ENCODE measurements at places on chromosomes 5 and 9.

DNA sequence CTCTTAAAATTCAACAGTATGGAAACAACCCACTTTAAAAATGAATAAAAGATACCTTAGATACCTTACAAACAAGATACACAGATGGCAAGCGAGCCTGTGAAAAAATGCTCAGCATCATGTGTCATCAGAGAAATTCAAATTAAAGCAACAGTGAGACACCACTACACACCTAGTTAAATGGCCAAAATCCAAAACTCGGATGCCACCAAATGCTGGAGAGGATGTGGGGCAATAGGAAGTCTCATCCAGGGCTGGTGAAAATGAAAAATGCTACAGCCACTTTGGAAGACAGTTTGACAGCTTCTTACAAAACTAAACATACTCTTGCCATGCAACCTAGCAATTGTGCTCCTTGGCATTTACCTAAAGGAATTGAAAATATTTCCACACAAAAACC lies 17.9 kb downstream of the DUSP1 start:
- no peak for DNase-seq

- no peak for DNase-seq
Observed at GRCh38 chr5:17192191-17192590, 25.2 kb upstream of the BASP1 start.

- DNase-seq, result no peak
Observed at GRCh38 chr5:32651638-32652037, 59.5 kb upstream of the NPR3 start.

GRCh38 chr5:74767579-74767913 lies 497 bp downstream of the NSA2 start:
- DNase-seq, result peak; percentile 10

DNA sequence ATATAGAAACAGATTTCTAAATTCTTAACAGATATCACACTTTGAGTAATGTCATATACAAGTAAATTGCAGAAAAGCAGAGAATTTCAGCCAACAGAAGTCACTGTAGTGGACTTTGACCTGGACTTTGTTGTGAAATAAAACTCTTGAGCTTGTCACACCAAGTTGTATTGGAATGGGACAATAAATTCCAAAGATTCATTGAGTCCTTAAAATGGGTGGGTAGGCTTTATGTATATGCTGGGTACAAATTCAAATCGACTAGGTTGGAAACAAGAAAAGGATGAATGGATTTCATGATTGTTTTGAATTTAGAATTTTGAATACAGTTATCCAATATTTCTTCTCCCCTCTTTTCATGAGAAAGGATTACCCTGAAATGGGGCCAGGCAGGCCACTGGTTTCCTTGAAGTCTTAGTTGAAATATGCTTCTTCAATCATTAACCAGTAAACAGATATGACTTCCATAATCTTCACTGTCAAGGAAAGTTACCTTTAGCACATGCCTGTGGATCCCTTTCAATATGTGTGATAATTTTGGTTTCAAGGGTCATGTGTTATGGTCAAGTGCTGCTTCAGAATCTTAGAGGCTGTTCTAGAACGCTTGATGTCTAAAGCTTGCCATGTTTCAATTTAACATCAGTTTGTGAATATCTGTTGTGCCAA lies 25.7 kb downstream of the PIP5K1B start:
- DNase-seq, result no peak

GRCh38 chr9:78365748-78366697 lies 69.1 kb downstream of the PSAT1 start:
- no peak for DNase-seq

GRCh38 chr9:33446946-33447798 lies at the start of gene AQP3:
TSS of gene AQP3 (minus strand) at chr9:33447593. CDS start at chr9:33447530, 63 bp downstream.
- no peak for DNase-seq

GRCh38 chr9:137972355-137972987 lies 94.9 kb downstream of the CACNA1B start:
- no peak for DNase-seq

- DNase-seq, result no peak
Observed at GRCh38 chr5:172564883-172565282, 76.2 kb upstream of the NEURL1B start.

- no peak for DNase-seq
Observed at GRCh38 chr5:102971676-102972293, 148.2 kb downstream of the GIN1 start.

- no peak for DNase-seq
Observed at GRCh38 chr5:127762412-127762811, 59.2 kb downstream of the CCDC192 start.

Measured in brain pericyte (primary cell).